ENCODE measurements at places on chromosomes 6 and 20. TPM values are rescaled to one million over a fixed set of nuclear protein-coding genes. Genes with fewer than 3 reads are reported as not detected.

SNAP25 gene
- total RNA-seq: not detected

DUSP15 gene
- not detected for total RNA-seq

MYH7B gene
- not detected for total RNA-seq

PRDM1 gene
- total RNA-seq: 2.7 TPM

C20orf204 gene
- under 0.01 TPM for total RNA-seq

SAPCD1 gene
- 1.5 TPM for total RNA-seq

PROKR2 gene
- not detected for total RNA-seq

HLA-DRB5 gene
- total RNA-seq: not detected

MLIP gene
- not detected for total RNA-seq

MMP24OS gene
- 20.5 TPM for total RNA-seq

ASIP gene
- total RNA-seq: not detected

DEFB113 gene
- total RNA-seq: not detected

MAFB gene
- total RNA-seq: 0.65 TPM

CARMIL1 gene
- total RNA-seq: 21.0 TPM

BPIFB4 gene
- total RNA-seq: not detected

OXT gene
- total RNA-seq: not detected

MDFI gene
- total RNA-seq: 415 TPM

PTPRK gene
- 46.3 TPM for total RNA-seq

GRM4 gene
- total RNA-seq: 0.38 TPM

FKBP1C gene
- total RNA-seq: 0.39 TPM

ZKSCAN4 gene
- total RNA-seq: 2.4 TPM

PAK5 gene
- not detected for total RNA-seq

HTR1B gene
- 1.4 TPM for total RNA-seq

BPIFB2 gene
- total RNA-seq: not detected

IRF4 gene
- total RNA-seq: not detected

KCNS1 gene
- 0.91 TPM for total RNA-seq

RIPOR2 gene
- total RNA-seq: not detected

FAM184A gene
- 0.53 TPM for total RNA-seq

TMX4 gene
- total RNA-seq: 11.5 TPM

CLIC5 gene
- not detected for total RNA-seq

PPARD gene
- total RNA-seq: 41.1 TPM

CCN6 gene
- 0.31 TPM for total RNA-seq

PFDN4 gene
- 74.6 TPM for total RNA-seq

ENPP5 gene
- 1.5 TPM for total RNA-seq

TRIM15 gene
- not detected for total RNA-seq

GFOD1 gene
- total RNA-seq: 8.4 TPM

SHLD1 gene
- 1.8 TPM for total RNA-seq

GABRR1 gene
- not detected for total RNA-seq

CDH4 gene
- total RNA-seq: 2.2 TPM

OR2B6 gene
- not detected for total RNA-seq

AK9 gene
- total RNA-seq: 0.19 TPM

UBD gene
- not detected for total RNA-seq

All from hair follicular keratinocyte (primary cell).